ENCODE measurements at places on chromosomes 3 and 15.

- no peak for DNase-seq
Measured at GRCh38 chr3:153032891-153033290, 129.1 kb upstream of the RAP2B start.

GRCh38 chr15:100842756-100843730 is 36.6 kb upstream of the ALDH1A3 start:
- no peak for DNase-seq

DNA sequence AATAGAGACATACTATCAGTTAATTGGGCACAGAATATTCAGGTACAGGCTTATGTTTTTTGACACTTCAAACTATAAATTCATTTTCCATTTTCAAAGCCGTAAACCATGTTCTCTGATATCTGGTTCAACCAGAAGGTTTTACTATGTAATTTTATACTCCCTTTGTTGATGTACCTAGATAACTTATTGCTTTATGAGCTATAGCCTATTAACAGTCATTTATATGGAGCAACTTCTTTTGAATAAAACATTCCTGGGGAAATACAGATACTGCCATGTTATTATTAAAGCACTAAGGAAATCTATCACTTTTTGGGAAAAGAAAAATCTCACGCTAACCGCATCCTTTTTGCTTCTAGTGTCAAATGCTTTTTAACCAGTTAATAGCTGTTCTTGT is 505.6 kb downstream of the PYDC2 start:
- DNase-seq, result no peak

- peak; percentile 75 for DNase-seq
Measured at GRCh38 chr15:70488002-70488605, 275.3 kb downstream of the UACA start.

DNA sequence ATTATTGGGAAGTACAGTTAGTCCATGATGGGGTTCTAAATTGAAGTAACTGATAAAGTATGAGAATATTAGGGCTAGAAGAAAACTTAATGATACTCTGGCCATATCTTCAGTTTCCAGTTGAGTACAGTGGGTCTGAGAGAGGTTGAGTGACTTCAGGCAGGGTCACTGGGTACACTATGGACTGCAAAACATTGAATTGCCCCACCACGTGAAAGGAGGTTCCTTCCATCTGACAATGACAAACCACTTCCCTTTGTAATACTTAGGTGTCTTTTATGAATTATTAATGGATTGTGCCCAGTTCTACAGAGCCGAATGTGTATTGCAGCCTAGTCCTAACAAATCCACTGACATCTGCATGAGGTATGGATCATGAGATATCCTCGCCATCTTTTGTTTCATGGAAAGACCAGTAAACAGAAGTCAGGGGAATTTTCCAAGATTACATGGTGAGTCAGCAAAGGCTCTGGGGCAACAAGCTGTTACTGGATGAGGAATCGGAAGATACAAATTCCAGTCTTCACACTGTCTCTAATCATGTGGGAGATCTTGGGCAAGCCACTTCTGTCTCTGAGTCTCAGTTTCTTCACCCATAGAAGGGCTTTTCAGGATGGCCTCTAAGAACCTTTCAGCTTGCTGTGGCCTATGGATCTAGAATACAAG is 66.5 kb upstream of the BCL6 start:
- DNase-seq, result no peak

- peak; percentile 88 for DNase-seq
Measured at GRCh38 chr3:72738752-72739530, 109.3 kb downstream of the SHQ1 start.

GRCh38 chr3:134340362-134340981 is 33.8 kb downstream of the AMOTL2 start:
- no peak for DNase-seq

DNA sequence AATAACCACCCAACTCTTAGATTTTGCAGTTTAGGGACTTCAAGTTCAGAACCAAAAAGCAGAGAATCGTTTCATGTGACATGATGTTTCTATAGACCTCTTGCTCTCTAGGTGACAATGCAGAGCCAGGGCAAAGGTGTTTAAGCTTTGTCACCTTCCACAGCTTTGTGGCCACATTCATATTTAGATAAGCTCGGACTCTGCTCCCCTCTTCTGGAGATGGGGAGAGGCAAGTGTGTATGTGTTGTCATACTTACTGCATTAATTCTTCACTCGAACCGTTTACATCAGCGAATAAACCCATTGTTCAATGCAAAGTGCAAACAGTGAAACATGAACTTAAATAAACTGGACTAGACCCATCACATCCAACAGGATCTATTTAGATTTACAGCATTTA is 33.2 kb downstream of the ST3GAL6 start:
- DNase-seq, result no peak

DNA sequence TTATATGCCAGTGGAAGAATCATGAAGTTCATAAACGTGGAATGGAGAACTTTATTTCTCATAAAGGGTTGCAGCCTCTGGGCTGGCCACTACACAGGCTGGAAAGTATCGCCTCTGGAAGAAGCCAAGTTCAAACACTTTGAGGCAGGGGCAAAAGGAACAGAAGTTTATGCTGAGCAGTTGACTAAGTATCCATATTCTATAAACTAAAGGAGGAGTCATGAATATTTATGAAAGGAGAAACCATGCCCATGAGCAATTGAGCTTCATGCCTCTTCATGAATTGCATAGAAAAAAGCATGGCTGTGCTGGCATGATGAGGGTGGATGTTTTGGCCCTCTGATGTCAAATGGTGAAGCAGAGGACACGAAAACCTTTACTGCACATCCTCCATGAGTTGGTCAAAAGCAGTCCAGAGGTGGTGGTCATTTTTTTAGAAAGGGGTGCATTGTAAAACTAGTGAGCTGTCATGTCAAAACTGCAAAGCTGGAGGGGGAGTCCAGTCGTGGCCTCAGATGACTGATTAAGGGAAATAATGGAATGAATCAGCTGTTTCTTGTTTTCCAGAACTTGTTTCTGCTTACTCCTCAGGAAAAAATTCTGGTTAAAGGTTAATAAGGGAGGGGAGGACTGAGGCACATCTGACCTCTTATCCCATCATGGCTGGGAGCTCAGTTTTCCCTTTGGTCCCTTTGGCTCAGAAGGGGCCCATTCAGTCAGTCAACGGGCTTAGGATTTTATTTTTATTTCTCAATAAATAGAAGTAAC is 276.7 kb downstream of the CHL1 start:
- no peak for DNase-seq

GRCh38 chr3:47996440-47996839 is 19.8 kb downstream of the MAP4 start:
- no peak for DNase-seq

DNA sequence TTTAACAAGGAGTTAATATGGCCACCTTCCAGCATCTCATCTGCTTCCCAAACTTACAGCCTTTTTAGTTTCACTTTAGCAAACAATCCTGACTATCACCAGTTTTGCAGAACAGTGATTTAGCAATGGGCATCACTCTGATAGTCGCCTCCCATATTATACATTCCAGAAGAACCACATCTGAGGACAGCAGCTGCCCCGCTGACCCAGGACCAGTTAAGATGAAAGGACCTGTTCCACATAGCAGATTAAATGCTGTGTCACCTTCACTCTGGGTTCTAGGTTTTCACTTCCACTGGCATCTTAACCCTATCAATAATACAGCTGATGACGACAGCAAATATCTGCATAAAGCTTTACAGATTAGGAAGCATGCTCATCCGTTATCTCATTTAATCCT is 99.8 kb downstream of the TRIM69 start:
- DNase-seq, result no peak

GRCh38 chr3:69787436-69788168 is 48.3 kb downstream of the MITF start:
- DNase-seq, result no peak

DNA sequence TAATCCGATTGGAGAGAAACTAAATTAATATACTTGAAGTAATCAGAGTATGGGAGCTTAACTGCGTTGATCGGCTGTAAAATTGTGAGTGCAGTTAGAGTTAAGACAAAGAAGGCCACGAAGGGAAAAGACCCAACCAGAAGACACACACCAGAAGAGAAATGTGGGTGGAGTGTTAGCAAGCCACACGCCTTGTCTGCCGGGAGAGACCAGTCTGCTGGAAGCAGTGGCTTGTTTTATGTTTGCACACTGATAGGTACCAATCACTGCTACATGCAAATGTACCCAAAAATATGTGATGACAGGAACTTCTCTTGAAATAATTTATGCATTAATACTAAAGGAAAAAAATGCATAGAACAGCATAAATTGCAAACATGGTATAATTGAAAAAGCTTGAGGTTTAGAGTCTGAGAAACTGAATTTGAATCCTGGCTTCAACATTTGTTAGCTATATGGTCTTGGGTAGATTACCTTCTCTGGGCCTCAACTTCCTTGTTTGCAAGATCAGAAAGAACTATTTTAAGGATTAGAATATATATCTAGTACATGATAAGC is 23.1 kb downstream of the EEFSEC start:
- no peak for DNase-seq

DNA sequence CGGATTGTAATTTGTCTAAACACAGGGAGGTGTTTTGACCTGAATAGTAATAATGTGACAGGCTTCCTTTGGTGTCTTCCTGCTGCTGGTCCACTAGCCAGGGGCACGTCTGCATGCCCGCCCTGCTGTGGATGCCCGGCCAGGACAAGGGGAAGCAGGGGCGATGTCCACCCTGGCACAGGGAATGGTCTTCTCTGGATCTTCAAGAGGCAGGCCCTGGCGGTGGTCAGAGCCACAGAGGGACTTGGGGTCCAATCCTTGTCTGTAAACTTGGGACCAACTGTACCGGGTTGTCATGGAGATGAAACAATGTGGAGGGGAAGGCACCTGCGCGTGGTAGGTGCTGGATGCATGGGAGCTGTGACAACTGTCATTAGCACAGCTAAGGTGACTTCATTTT is 134.1 kb downstream of the RPLP1 start:
- DNase-seq, result no peak

- DNase-seq, result no peak
Measured at GRCh38 chr3:71201939-71202338, 381.6 kb downstream of the FOXP1 start.

DNA sequence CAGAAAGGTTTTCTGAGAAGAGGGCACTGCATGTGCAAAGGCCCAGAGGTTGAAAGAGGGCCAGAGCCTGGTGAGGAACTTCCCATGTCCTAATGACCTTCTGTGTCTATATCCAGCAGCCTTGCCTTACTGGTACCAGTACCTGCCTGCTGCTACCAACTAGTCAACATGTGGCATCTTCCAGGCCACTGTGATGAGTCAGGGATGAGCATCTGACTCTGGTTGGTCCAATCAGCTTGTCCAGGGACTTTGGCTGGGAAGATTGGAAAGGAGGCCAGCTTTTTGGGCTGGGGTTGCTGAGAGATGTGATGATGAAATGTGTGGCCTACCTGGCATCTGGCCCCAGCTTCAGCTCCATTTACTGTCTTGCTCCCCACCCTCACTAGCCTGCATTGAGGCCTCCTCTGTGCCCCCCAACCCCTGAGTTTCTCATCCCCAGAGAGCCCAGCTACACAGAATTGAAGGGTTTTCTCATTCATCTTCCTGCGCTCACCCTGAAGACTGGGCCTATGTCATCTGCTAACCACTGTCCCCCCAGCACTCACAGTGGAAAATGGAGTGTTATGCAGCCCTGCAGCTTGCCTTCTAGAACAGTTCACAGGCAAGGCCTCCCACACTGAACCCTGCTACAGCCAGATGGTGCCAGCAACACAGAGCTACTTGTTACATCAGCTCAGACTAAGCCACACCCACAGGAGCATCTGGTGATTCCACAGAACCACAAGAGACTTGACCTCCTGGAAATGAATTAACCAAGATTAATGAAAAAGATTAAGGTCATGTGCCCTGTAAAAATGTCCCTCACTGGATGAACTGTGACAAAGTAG is 1.3 kb upstream of the TWF2 start:
- peak; percentile 61 for DNase-seq

GRCh38 chr3:16433701-16434151 is 79.8 kb downstream of the RFTN1 start:
- DNase-seq, result no peak

DNA sequence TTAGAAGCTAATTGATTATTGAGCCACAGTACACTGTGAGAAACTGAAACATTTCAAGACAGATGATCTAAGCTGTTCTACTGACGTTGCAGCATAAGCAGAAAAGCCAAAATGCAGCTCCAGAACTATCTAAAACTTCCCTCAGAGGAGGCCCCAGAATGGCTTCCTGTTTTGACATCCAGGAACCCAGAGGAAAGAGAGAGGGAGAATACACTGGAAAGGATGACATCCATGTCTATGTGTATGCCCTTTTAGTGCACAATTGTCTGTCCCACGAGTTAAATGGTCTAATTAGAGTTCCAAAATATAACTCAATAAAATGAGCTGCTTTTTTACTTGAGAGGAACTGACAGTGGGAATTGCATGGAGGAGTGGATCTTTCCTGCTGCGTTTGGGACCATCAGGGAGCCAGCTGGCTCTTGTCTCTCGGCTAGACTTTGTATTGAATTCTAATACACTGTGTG is 688.1 kb downstream of the ZNF385D start:
- no peak for DNase-seq

DNA sequence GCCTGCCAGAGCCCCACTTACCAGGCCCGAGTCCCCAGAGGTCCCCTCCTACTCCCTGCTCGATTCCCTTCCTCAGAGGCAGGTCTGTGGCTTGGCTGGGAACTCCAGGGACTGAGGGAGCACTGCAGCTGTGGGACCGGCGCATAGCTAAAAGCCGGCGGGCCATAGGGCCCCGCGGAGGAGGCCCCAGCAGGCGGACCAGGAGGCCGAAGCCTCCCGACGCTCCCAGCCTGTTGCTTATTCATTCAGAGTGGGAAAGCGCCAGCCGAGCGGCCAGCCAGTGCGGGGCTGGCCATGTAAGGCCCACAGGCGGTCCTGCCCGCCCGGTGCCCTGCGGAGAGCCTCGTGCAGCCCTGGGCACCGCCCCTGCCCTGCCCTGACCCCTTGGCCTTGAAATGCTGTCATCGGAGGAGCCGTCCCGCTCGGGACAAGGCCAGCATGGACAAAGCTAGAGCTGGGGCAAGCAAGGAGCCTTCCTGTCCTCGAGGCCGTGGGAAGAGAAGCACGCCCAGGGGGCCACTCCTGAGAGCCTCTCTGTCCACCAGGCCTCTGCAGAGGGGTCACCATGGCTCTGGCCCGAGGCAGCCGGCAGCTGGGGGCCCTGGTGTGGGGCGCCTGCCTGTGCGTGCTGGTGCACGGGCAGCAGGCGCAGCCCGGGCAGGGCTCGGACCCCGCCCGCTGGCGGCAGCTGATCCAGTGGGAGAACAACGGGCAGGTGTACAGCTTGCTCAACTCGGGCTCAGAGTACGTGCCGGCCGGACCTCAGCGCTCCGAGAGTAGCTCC is at the start of gene LOXL1:
TSS of gene LOXL1 (plus strand) at position 244 of the 784 bp plus-strand sequence. CDS start at position 566, 322 bp downstream.
- DNase-seq, result peak; percentile 80
